Stimulated activated CD8-positive, alpha-beta memory T cell treated with anti-CD3 and anti-CD28 coated beads, Interleukin-4, amount 100 ng/mL, for 1 hour (primary cell): ENCODE measurements at places on chromosomes 11 and 22.

DNA sequence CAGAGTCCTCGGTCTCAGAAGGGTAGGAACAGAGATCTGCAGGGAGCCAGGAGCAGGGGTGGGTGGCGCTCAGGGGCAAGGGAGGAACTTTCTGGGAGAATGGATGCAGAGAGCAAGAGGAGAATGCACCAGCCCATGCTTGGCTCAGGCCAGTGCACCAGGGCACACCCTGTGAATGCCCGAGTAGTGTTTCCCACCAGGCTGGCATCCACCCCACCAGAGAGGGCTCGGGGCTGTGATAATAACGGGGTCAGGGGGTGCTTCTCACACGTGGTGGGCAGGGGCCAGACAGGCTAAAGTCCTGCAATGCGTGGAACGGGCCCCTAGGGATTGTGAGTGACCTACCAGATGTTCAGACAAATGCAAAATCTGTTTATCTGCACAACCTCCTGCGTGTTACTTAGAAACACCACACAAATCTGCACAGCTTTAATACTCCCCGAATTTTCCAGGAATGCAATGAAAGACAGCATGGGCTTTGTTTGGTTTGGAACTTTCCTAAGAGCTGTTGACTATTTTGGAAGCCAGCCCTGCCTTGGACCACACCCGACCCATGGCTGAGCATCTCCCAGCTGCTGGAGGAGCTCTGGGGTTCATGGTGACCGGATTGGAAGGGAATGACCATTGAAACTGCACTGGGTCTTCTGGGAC is 368.3 kb downstream of the SHANK2 start:
- no peak for DNase-seq

DNA sequence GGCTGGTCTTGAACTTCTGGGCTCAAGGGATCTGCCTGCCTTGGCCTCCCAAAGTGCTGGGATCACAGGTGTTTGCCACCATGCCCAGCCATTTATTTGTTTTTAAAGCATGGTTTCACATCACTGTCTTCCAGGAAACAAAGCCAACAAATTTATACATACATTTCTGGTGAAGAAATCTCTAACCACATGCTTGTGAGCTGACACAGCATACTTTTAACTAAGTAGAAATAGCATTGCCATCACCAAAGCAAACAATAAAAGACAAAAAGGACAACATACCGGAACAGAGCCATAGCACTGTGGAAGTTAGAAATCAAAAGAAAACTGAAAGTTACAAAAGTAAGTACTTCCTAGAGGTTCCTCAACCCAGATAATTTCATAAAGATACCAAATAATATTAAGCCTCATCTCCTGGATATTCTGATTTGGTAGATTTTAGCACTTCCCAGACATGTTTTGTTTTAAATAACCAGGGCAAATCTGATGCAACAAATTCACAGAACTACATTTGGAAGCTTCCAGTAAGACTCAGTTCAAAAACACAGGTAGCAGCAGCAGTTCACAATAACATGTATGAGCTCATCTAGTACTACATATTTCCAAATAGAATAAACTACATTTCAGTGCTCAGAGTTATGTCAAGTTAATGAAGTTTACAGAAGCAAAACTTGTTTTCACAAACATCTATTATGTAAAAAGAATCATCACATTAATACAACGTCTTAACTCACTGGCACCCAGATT is 70.6 kb downstream of the RRAS2 start:
- DNase-seq: no peak

DNA sequence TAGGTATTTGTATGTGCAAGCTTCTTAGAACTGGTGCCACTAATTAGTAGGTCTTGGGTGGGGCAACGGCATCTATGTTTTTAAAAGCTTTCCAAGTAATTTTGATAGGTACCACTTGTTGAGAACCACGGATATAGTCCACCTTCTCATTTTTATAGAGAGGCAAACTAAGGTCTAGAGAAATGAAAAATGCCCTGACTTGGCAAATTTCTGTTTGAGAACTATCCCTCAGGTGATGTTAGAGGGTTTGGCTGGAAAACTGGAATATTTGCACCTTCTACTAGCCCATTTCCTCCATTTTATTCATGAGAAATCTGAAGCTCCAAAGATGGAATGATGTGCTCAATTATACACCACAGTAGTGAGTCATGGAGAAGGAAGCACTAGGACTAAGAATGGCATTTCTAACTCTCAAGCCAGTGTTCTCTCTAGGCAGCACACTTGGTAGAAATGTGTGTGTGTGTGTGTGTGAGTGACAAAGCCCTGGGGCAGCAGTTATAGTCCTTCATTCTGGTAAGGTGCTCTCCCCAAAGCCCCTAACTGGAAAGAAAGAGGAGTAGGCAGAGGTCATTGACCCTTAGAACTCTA is 1.8 kb upstream of the TMEM86A start:
- DNase-seq: no peak

DNA sequence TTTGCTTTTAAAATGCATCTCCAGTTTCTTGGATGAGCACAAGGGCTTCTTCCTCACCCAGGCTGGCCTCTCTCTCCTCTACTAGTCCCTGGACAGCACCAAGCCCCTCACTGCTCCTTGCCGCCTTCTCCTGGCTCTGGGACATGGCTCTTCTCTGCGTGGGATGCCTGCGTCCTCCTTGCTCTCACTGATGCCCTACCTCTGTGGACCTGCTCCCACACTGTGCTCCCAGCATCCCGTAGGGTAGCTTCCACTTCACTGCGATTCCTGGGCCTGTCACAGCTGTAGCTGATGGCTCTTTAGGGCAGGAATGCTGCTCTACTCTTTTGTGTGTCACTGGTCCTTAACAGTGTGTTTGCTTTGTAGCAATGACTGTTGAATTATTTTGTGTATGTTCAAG is 136.3 kb downstream of the SNX19 start:
- no peak for DNase-seq

DNA sequence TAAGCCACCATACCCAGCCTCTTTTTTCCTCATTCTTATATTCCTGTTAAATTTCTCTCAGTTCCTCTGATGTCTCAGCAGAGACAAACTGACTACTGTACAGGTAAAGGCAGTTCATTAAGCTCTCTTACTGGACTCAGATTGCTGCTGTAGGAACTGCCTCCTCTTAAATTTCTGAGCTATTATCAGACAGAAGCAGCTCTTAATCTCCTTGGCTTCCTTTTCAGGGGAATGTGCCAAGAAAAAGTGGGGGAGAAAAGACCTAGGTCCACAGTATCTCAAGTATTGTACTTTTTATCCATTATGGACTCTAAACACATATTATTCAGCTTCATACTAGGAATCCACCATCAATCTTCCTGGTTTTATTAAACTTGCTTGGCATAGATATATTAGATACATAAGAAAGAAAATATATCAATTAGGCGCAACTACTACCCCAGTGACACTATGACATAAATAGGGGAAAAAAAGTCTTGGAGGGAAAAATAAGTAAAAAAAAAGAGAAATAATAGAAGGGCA is 26.1 kb downstream of the MRTFA start:
- DNase-seq: no peak

DNA sequence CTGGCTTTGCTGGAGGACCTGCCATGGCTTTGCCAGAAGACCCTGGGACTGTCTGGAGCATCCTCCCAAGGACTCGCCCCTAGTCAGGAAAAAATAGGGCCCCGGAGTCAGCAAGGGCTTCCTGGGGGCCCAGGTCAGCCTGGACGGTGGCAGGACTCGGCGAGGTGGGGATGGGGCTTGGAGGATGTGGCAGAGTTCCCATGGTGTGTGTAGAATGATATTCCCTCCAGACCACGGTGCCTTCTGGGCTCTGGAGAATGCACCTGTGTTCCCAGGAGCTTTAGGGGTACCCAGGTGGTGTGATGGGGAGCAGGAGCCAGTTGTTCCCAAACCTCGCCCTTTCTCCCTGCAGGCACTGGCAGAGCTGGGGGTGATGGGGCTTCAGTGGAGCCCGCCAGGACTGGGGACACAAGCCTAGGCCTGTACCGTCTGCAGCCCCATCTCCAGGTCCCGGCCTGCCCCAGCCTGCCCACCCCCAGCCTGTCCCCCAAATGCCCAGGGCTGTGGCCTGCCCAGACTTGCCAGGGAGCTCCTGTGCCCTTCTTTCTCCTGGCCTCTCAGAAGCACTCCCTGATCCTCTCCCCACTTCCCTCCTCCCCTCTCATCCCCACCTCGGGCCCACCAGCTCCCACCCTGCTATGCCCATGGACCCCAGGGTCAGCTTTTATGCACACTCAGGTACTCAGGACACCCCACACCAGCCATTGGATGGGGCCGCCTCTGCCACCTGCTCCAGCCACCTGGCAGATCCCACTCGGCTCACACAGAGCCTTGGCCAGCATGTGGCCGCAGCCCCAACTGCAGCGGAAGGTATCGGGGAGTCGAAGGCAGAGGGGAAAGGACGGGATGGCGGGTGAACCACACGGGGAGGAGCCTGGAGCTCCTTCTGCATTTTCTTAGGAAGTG is 82.1 kb downstream of the CDKN1C start:
- no peak for DNase-seq

DNA sequence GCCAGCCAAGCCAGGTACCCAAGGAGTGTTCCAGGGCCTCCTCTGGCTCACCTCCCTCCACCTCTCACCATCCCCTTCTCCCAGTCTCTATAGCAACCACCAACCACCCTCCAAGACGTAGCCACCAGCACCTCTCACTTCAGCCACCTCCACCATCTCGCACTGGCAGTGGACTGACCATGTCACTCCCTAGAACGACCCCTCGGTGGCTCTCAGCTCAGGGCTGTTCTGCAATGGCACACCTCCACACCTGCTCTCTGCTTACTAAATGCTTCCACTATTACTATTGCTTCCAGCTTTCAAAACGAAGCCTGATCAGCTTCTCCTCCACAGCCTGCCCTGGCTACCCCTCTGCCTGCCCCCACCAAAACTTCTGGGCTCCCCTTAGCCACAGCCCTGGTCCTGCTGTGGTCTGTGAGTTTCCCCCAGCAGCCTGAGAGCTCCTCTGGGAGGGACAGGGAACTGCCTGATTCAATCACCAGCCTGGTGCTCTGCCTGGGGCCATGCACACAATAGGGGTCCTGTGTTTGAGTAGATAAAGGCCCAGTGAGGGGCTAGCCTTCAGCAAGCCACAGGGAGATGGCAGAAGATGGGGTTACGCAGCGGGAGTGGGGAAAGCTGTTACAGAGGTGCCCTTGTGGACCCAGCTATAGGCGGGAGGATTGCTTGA is 17.5 kb upstream of the CBX7 start:
- DNase-seq: no peak

GRCh38 chr11:29405305-29405704 is 611.5 kb downstream of the KCNA4 start:
- DNase-seq: no peak
